PC-9 (cell line): ENCODE measurements at places on chromosomes 5 and 9. TPM values are rescaled to one million over a fixed set of nuclear protein-coding genes. Genes with fewer than 3 reads are reported as not detected.

Gene PDE6A
- 0.35 and 0.50 TPM in 2 replicates for total RNA-seq

GRCh38 chr5:59236448-59236847 lies 653.6 kb downstream of the RAB3C start:
- H3K36me3 ChIP-seq = no peaks in the 10 kb centered on the region
- no peaks in the 10 kb centered on the region for H3K27me3 ChIP-seq
- DNase-seq = no peak
- H3K27ac ChIP-seq = no peak overlapping the region
- peaks cover 9% of the 10 kb centered on the region for H3K4me1 ChIP-seq

- no peak for DNase-seq
- no peaks in the 10 kb centered on the region; the same call in 1 of the 2 replicates for H3K4me1 ChIP-seq
- no peaks in the 10 kb centered on the region for H3K27me3 ChIP-seq
- H3K4me3 ChIP-seq = no peak overlapping the region
- no peaks in the 10 kb centered on the region for H3K36me3 ChIP-seq
Measured at GRCh38 chr5:123809594-123810221, 297.7 kb downstream of the CSNK1G3 start.

DNA sequence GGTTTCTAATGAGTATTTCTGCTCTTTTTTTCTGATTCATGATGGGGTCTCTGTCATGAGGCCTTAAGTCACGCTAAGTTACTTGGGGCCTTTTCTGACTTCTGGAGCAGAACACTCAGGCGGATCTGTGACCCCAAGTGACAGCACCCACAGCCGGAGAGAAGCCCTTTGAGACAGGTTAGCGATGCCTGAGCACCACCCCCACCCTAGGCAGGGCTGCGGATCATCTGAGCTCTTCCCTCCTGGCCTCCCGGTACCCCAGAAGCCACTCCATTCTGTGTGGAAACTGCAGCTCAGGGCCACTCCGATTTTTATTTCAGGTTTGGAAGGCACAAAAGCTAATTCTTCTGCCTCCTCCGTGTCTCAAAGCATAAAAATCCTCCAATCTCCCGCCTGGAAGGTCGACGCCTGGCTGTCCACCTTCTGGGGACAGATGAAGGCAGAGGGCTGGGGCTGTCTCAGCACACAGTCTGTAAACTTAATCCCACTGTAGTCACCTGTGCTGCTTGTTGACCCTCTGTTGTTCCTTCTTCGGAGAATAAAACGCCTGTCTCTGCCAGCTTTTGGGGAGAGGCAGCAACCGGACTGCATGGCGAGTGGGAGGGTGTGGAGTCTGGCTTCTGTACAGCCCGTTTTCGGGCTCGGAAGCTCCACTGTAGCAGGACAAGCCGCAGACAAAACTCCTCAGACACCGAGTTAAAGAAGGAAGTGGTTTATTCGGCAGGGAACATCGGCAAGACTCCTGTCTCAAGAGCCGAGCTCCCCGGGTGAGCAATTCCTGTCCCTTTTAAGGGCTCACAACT lies 88.8 kb downstream of the SPRY4 start:
- no peak for DNase-seq
- no peaks in the 10 kb centered on the region for H3K27me3 ChIP-seq
- no peak overlapping the region for H3K27ac ChIP-seq
- peaks cover 51% of the 10 kb centered on the region for H3K4me1 ChIP-seq
- H3K4me3 ChIP-seq = no peak overlapping the region

DNA sequence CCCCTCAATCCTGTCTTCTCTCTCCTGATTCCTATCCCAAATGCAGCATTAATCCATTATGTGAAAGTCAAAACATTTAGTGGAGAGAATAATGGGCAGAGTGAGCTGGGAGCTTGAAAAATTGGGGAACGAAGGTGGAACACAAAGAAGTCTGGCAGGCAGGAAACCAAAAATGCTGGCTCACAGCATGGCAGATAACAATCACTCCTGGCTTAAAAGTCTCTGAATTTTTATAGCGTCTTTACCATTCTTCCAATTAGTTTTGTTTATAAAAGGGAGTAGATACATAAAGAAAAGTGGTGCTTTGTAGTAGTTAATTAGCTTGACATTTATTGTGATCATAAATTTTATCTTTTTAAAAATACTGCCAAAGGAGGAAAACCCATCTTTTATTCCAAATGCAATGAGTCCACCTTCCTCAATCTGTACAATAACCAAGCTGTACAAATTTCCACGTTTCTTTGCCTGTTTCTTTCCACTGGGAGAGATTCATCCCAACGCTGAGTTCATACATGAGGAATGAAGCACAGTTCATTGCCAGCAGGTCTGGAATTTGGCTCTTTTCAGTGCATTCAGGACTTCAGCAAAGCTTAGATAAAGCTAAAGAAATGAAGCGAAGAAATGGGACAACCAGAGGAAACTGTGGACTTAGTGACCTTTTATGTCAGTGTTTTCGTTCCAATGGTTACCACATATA lies 174.7 kb downstream of the HMHB1 start:
- no peak overlapping the region for H3K4me3 ChIP-seq
- no peaks in the 10 kb centered on the region for H3K36me3 ChIP-seq
- no peak for DNase-seq
- peaks cover 17% of the 10 kb centered on the region for H3K4me1 ChIP-seq
- no peaks in the 10 kb centered on the region for H3K27me3 ChIP-seq
